ENCODE measurements at places on chromosomes 16 and 17.

- DNase-seq, result no peak
These were observed 335 bp downstream of the TMEM11 start for GRCh38 chr17:21213638-21214014.

- DNase-seq, result no peak
These were observed 1158.3 kb upstream of the GOT2 start for GRCh38 chr16:59892376-59892775.

GRCh38 chr17:63222655-63223054, 223.5 kb downstream of the CYB561 start:
- peak; percentile 6 for DNase-seq

DNA sequence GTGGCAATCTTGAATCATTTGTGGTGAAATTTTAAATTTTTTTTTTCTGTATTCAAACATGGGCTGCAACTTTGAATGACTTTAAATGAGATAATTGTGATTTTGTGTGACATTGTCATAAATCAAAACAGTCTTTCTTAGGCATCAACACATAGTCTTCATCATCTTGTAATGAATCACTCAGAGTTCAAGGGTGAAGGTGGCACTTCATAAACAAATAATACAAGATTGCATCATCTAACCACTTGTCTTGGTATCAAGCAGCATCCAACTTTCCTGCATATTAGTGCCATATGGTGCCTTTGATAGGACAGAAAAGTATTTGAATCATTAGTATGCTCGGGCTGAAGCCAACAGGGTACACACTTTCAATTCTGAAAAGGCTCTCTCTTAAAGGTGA, 392.4 kb upstream of the GOT2 start:
- DNase-seq, result no peak

DNA sequence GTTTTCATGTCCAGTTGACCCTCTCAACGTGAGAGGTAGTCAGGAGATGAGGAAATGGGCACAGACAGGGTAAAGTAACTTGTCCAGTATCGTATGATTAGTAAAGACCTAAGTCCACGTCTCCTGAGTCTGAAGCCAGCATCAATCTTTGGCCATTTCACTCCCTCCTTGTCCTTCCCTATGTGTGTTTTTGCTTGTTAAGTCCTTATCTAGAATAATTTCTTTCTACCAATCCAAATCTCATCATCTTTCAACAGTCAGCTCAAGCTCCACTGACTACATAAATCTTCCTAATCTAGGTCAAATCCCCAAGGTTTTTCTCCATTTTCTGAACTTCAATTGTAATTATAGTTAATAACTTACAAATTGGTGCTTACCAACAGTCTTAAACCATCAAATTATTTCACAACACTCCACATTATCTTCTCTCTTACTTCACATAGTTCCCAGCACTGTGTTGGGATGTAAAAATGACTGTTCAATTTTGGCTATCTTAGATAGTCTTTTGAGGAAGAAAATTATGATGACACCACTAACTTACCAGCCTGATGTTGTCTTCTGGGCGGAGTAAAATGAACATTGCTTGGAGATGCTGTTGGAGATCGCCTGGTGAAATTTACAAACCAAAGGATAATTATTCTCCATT, 72.3 kb upstream of the CORO6 start:
- DNase-seq, result no peak

- DNase-seq, result peak; percentile 18
These were observed at the start of gene ZNF319 for GRCh38 chr16:57999971-58000705. Gene ZNF319 (minus strand): TSS chr16:58000672. CDS start chr16:57998265, 2,407 bp downstream.

GRCh38 chr16:1167276-1168107, 14.6 kb downstream of the CACNA1H start:
- DNase-seq, result no peak

DNA sequence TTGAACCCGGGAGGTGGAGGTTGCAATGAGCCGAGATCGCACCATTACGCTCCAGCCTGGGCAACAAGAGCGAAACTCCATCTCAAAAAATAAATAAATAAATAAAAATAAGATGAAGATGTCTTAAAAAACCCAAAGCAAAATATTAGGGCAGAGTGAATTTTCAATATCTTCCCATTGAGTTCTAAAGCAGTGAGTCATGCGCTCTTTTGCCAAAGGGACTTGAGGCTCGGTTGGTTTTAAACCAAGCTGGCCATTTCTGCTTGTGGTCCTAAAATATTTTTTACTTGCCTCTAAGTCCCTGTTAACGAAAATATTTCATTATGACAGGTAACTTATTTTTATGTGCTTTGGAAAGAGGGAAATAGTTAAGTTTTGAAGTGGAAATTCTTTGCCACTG, 4.7 kb downstream of the PAFAH1B1 start:
- no peak for DNase-seq

DNA sequence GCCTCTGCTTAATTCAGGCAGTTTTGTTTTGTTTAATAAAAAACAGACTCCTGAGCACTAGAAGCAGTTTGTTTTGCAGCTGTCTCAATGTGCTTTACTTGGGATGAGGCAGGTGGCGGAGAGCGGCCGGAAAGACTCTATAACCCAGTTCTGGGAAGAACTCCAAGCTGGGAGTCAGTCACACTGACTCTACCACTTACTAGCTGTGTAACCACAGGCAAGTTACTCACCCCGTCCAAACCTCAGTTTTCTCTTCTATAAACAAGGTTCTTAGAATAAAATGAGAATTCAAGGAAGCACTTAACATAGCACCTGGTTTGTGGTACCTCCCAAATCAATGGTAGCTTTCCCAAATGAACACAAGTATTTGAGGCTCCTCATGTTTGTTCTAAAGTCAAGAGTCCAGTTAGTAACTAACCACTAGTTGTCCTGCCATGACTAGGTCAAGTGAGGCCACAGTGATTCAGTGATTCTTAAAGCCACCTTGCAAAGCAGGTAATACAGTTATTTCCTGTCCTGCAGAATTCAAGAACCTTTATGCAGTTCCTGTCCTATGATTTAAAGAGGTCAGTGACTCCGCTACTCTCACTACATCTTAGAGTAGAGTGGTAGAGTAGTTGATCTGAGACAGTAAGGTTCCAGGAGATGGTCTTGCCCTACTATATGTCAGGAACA, 2.7 kb downstream of the TXNDC17 start:
- no peak for DNase-seq

GRCh38 chr17:7523033-7523432, 25.8 kb upstream of the TNFSF12 start:
- DNase-seq, result peak; percentile 38

DNA sequence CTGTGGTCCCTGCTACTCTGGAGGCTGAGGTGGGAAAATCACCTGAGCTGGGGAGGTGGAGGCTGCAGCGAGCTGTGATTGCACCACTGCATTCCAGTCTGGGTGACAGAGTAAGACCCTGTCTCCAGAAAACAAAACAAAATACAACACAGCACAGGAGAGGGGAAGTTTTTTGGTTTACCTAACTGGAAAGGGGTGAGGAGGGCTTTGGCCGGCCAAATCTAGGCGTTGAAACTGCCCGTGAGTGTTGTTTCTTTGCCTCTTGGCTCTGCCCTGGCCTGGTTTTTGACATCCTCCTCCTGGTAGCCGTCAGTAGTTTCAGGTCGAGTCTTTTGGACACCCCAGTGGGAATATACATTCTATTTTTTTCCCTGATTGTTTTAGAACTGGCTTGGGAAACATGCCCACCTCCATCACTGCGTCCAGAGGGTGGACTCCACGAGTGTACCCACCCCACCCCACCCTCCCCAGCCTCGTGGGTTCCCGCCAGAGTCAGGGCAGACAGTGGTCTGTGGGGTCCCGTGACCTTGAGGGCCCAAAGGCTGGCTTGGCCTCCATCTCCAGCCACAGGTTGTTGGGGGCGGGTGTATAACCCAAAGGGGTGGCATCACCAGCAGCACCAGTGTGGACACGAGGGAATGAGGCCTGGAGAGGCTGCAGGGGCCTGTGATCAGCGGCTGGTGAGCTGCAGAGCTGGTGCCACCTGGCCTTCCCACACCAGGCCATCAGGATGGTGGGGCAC, 42.7 kb downstream of the NT5M start:
- no peak for DNase-seq

- no peak for DNase-seq
These were observed 1.4 kb downstream of the NTN3 start for GRCh38 chr16:2472488-2472864.

DNA sequence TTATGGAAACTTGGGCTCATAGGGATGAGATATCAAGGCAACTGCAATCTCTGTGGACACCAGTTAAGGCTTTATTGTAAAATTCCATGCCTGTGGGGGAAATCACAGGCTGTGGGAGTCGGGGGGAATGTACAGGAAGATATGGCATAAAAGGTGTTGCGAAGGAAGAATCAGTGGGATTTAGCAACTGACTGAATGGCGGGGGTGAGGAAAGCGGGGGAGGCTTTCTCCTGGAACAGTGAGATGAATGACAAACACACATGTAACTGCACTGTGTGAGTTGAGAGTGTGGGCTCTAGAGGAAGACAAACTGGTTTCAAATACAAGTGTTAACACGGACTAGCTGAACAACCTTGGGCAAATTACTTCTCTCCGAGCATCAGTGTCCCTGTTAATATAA, 143.7 kb downstream of the PRKCB start:
- no peak for DNase-seq

- DNase-seq, result no peak
These were observed 37.8 kb downstream of the ITGAE start for GRCh38 chr17:3762922-3763776.

GRCh38 chr17:32007463-32008298, 498 bp downstream of the LRRC37B start:
- DNase-seq, result peak; percentile 32

DNA sequence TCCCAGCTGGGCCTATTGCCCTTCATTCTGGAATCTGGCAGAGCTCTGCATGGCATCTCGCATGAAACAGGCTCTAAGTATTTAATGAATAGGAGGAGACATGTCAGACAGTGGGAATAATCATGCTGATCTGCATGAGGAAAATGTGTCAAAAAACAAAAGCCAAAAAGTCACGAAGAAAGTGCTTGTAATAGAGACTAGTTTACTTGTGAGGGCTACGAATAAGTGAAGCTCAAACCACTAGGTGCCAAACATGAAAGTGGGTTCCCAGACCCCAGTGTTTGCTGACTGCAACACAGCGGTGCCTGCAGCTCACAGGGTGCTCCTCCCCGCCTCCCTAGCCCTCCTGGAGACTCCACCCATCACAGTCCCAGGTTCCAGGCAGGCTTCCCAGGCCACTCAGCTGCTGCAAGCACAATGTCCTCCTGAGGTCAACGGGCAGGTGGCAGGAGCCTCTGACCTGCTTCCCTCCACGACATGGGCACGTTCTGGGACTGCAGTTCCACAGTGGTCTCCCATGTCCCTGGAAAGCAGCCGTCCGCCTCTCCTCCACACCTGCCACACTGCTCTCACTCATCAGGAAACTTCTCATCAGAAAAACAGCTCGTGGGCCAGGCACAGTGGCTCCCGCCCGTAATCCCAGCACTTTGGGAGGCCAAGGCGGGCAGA, 96.5 kb downstream of the ANKRD11 start:
- no peak for DNase-seq

GRCh38 chr17:51647826-51648225, 387.5 kb downstream of the UTP18 start:
- DNase-seq, result no peak

GRCh38 chr16:89374393-89374960, 115.9 kb downstream of the ANKRD11 start:
- no peak for DNase-seq

GRCh38 chr16:78549366-78549765, 449.9 kb downstream of the WWOX start:
- no peak for DNase-seq

DNA sequence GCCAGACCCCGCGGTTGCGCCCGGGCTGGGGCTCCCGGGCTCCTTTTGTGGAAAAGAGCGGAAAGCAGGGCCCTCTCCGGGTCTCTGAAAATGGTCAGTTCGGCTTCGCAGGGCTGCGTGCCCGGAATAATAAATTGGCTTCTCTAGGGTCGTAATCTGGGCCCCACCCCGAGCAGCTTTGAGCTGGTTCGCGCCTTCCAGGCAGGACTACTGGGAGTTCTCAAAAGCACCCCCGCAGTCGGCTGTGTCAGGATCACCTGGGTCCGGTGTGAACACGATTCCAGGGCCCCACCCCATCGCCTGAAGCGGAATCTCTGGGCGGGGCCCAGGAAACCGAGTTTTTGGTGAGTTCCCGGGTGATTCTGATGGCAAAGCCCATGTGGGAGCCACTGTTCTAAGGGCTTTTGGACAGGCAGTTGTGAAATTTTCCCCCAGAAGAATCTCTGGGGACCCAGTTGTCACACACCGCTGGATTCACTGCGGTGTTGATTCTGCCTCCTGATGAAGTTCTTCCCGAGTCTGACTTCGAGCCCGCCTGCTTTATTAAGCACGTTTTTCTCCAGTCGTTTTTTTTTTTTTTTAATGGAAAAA, 77.0 kb downstream of the MRC2 start:
- DNase-seq, result no peak

DNA sequence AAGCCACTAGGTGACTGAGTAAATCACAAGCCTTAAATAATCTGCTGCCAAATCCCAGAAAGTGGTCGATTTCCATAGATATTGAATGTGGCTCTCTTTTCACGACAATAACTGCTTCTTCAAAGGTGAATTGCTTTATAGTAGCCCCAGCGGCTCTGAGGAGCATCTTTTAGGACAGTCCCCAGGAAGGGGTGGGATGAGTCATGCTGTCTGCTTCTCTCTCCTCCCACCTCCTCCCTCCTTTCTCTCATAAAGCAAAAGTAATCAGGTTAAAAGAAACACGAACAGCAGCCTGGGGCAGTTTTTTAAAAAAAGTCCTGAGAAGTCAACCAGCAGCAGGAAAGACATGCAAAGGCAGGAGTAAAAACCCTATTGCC, 1.8 kb downstream of the KIAA0513 start:
- peak; percentile 37 for DNase-seq

- peak; percentile 34 for DNase-seq
These were observed 45.4 kb downstream of the STH start for GRCh38 chr17:46044286-46044928.

DNA sequence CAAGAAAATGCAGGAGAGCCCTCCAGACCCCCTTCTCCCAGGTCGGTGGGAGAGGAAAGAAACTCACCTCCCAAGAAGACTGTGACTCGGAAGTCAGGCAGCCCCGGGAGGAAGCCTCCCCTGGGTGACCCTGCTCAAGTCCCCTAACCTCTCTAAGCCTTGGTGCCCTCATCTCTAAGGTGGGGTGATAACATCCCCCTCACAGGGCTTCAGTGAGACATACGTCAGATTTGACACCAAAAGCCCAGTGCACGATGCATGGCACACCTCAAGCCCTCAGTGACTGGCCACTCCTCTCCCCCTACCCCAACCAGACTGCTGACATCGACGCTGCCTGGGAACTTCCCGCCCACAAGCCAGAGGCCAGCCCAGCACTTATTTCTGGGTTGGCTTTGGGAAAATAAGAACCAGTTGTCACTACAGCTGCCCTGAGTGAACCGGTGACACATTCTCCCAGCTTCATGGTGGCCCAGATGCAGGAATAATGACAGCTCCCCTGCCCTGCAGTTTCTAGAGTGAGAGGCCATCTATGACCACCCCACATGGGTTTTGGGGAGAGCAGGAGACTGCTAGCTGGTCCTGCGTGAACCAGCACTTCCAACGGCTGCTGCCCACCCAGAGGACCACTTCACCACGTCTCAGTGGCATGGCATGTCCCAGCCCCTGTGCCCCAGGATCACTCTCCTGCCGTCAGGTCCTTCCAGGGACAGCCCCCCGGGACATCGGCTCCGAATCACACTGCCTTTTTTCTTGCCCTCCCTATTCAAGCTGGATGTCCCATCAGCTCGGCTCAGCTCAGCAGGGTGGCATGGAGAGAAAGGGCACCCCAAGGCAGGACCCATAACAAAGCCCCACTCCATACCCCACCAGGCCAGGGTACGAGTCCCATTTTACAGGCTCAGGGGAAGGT, 9.5 kb downstream of the KNOP1 start:
- DNase-seq, result no peak

- no peak for DNase-seq
These were observed 131.7 kb downstream of the SHISA6 start for GRCh38 chr17:11372692-11373091.

- no peak for DNase-seq
These were observed 169.8 kb downstream of the WWOX start for GRCh38 chr16:78269256-78269655.

All from stimulated activated CD4-positive, alpha-beta T cell treated with anti-CD3 and anti-CD28 coated beads, Interleukin-12 subunit alpha, Interleukin-12 subunit beta, amount 100 ng/mL, for 4 hours (primary cell).